T1000 (cell line): ENCODE measurements at places on chromosomes 6 and 20.
A peak's percentile ranks its signal among the peaks of the same experiment; 100 is the strongest.

GRCh38 chr6:55293116-55293515 lies 34.2 kb upstream of the GFRAL start:
- DNase-seq: no peak

- DNase-seq: no peak
Observed at GRCh38 chr6:145891565-145891964, 72.6 kb downstream of the SHPRH start.

GRCh38 chr6:1820714-1821113 lies 211.0 kb downstream of the FOXC1 start:
- DNase-seq: no peak

- DNase-seq: no peak
Observed at GRCh38 chr20:24989162-24989561, 3.4 kb downstream of the APMAP start.

GRCh38 chr20:41406353-41406752 lies 39.7 kb upstream of the EMILIN3 start:
- DNase-seq: no peak

DNA sequence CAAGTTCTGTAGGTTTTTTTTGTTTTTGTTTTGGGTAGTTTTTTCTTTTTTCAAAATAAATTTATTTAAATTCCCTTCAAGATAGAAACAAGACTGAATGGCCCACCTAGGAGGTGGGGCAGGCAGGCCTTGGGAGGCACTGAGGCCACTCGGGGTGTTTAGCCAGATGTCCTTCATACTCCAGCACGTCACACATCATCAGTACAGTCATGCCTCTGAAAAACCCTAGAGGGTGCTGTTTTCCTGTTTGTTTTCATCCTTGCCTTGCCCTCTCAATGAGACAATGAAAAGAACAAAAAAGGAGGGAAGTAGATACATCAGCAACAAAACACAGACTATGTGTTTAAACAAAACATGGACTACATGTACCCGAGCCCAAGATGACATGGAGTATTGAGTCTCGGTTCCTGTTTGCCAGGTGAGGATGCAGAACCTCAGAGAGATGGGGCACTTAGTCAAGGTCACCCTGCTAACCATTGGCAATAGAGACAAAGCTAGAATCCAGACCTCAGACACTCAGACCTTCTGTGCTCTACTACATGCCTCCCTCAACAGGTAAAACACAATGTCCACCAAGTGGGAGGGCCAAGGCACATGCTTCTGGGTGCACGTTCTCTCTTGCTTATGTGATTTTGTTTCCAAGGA lies 26.8 kb upstream of the CLIC5 start:
- no peak for DNase-seq

DNA sequence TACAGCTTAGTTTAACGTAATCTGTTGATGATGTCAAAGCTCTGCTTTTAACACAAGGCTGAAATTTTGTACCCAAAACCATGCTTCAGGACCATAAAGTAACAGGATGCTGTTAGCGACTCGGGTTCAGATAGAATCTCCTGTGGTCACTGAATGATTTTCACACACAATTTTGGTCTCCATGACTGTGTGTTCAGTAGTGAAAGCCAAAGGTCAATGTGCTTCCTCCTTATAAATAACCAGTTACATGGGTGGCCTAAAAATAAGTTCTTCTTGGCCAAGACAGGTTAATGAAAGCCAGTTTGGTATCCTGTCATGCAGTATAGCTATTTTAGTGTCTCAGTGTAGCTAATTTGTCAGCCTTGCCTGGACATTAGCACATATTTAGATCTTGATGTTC lies 19.1 kb upstream of the LOC128125822 start:
- no peak for DNase-seq

- DNase-seq: no peak
Observed at GRCh38 chr20:3350422-3350821, 57.0 kb downstream of the DNAAF9 start.

- no peak for DNase-seq
Observed at GRCh38 chr20:46377518-46377917, 28.9 kb downstream of the ELMO2 start.

DNA sequence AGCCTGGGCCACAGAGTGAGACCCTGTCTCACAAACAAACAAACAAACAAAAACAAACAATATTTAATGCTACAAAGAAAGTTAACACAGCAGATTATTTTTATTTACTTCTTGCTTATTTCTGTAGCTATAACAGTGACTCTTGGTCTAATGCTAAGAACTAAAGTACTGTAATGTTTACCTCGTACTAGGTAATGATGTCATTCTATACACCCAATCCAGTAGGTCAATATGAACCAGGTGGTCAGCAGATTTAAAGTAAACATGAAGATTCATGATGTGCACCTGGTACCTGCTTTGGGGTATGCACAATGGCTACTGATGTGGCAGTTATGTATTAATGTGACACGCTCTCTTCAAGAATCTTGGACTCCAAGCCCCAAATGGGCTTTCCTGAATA lies 36.6 kb upstream of the CARMIL1 start:
- DNase-seq: no peak

DNA sequence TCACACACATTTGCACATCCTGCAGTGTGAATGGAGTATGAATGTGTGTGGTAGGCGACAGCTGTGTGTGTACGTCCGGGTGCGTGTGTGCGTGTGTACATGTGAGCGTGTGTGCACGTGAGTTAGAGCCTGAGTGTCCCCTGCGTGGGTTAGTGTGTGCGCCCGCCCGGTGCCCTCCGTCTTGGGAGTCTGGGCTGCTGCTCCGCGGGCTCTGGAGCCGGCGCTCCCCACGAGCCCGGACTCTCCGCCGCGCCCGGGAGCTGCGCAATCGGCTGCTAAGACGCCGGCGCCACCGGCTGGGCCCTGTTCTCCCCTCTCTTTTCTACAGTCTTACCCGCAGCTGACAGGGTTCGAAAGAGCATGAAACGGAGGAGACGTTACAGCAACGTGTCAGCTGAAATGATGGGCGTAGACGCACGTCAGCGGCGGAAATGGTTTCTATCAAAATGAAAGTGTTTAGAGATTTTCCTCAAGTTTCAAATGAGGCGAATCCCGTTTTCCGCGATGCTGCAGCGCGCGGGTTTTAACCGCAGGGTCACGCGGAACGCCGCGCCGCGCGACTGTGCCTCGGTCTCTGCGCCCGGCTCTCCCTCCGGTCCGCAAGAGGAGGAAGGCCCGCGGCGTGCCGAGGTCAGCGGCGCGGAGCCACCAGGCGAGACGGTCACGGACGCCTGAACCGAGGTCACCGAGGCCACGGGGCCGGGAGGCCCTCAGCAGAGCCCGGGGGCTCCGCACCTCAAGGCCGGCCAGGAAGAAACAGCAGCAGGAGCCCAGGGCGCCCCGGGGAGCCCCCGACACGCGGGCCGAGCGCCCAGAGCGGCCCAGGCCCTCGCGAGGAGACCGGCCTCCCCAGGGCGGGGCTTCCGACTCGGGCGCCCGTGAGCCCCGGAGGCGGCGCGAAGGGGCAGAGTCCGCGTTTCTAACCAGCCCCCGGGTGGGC lies 95.3 kb upstream of the BHLHE23 start:
- no peak for DNase-seq

DNA sequence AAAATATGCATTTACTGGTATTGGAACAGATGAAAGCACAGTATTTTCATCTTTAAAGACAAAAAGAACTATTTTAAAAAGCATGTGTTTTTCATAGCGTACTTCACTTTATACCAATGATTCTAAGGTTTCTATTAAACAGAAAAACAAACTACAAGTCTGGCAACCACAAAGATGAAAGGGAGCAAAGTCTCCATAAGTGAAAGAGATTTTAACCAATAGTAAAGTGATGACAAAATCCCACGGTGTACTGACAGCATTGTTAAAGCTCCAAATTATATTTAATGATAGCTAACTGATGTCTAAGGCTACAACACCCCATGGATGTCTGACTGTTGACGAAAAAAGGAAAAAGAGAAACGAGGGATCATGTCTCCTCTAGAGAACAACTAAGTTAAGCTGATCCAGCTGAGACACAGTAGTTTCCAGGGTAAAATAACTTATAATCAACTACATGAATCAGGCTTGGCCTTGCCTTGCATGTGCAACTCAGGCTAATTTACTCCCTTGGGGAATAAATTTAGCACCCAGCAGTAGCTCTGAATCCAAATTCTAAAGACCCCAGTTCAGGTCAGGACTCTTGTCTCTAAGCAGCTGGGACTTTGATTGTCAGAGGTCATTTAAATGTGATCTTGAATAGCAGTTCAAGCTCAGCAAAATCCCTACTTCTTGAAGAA lies 56.0 kb upstream of the TAB2 start:
- no peak for DNase-seq

DNA sequence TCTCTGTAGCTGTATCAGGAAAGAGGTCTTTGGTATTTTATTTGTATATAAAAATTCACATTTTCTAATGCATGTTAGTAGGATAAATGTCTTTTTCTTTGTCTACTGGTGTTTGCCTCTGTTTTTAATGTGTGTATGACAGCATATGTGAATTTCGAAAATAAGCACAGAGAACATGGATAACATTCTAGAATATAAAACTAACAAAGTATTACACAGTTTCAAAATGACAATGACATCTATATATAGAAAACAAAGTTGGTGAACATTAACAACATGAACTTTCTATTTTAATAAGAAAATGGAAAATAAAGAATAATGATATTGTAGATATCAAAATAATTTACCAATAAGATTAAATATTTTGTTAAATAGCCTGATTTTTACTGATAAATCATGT lies 608.0 kb downstream of the COL12A1 start:
- no peak for DNase-seq

GRCh38 chr6:110566346-110567125 lies 90.1 kb upstream of the SLC22A16 start:
- no peak for DNase-seq

GRCh38 chr6:87945966-87946365 lies 101.7 kb upstream of the SPACA1 start:
- DNase-seq: no peak

DNA sequence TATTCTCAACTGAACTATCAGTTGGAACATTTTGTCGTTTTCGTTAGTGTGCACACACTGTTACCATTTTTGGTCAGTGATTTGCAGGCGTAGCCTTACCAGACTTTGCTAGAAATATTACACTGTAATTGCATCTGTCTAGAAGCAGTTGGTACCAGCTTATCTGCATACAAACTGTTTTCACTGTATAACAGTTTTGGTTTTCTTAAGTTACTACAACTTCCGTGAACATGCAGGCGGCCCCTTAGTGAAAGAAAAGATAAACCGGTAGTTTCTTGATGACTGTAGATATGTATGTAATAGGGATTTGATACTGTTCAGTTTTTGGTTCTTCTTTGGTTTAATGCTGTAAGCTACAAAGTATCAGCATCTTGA lies 1.3 kb downstream of the DSTN start:
- no peak for DNase-seq

GRCh38 chr6:139290787-139291311 lies 949 bp downstream of the TXLNB start:
- no peak for DNase-seq

DNA sequence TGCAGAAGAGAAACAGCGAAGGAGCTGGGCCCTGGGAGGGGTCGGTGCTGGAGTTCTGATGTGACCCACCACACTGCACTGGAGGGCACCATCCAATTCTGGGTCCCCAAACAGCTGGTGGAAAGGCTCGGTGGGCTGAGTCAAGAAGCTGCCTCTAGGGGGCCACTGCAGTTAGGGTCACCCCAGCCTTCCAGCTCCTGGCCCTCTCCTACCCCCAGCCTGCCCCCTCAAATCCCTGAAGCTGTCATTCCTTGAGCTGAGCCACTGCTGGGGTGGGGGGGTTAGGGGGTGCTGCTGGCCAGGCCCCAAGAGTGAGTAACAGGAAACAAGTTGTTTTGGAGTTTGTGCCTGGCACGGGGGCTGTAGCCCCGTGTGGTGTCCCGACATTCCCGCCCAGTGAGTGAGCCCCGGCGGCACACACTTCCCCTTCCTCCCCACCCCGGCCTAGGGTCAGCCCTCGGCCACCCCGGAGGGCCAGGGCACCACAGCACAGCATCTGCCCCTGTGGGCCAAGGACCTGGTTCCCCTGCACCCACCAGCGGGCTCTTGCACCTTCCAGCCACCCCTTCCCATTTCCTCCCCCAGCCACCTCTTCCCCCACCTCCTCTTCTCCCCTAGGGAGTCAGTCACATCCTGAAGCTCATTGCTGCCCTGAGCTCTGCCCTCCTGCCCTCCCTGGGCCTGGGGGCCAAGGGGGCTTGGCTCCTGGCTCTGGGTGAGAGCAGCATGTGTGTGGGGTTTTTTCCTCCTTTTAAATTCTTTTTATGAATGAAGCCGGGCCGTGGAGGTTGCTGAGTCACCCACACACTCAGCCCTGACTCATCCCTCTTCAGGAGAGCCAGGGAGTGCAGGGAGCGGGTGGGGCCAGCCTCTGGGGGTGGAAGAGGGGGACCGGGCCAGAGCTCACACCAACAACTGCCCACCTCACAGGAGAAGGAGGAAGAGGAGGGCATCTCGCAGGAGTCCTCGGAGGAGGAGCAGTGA lies 4.6 kb downstream of the SMIM29 start:
- peak; percentile 83 for DNase-seq
